ENCODE measurements at places on chromosomes 16 and 17. TPM values are rescaled to one million over a fixed set of nuclear protein-coding genes. Genes with fewer than 3 reads are reported as not detected.

SOX15 gene
- total RNA-seq = 0.32 TPM

PDIA2 gene
- 1.5 TPM for total RNA-seq

CD300A gene
- not detected for total RNA-seq

TMEM238L gene
- total RNA-seq = not detected

DCAF7 gene
- total RNA-seq = 70.4 TPM

SPATA22 gene
- total RNA-seq = not detected

KRT39 gene
- not detected for total RNA-seq

SRP68 gene
- 62.1 TPM for total RNA-seq

- H3K4me1 ChIP-seq = peaks cover 70% of the 10 kb centered on the region
- H3K36me3 ChIP-seq = peaks cover 28% of the 10 kb centered on the region
- H3K27ac ChIP-seq = peak overlapping the region; percentile 88
- H3K27me3 ChIP-seq = no peaks in the 10 kb centered on the region
- DNase-seq = no peak
These were observed 219.7 kb downstream of the SPECC1 start for GRCh38 chr17:20228860-20229259.

DNA sequence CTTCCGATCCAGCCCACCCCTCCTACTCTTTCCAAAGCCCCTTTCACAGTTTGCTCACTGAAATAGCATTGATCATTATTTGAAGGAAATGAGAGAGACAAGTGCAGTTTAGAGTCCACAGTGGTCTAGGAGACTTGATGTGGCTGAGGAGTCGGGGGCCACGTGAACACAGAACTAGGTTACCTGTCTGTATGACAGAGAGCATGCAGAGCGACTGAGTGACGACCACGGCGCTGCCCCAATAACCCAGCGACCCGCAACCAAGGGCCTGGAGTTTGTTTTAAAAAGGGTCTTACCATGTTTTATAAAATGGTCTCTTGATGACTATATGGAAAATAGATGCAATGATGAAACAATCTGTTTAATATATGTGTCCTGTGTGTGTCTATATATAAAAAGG lies 39.5 kb downstream of the NDEL1 start:
- H3K4me1 ChIP-seq = no peaks in the 10 kb centered on the region
- no peak overlapping the region for H3K4me3 ChIP-seq
- H3K27ac ChIP-seq = peak overlapping the region; percentile 19
- DNase-seq = no peak
- H3K27me3 ChIP-seq = no peaks in the 10 kb centered on the region

DNA sequence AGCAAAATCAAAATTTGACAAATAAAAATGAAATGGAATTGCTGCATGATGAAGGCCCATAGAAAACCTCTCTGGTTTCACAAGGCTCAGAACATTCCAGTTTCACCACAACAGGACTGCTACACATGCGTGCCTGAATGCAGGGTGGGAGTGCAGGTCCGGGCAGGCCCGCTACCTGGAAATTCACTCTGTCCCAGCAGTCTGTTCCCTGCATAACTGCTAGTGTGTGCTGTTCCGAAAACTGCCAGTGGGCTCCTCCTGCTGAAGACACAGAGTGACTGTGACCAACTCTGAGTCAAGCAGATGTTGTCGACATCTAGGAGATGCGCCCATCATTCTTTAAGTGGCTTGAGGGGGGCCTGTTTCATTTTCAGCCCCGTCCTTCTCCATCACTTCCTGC lies 284.8 kb upstream of the MAF start:
- no peak overlapping the region for H3K4me3 ChIP-seq
- H3K27ac ChIP-seq = no peak overlapping the region
- H3K36me3 ChIP-seq = no peaks in the 10 kb centered on the region
- H3K27me3 ChIP-seq = no peaks in the 10 kb centered on the region
- H3K4me1 ChIP-seq = peaks cover 11% of the 10 kb centered on the region

GRCh38 chr17:64025732-64026294 lies 5.4 kb upstream of the ICAM2 start:
- peaks cover 1% of the 10 kb centered on the region for H3K27me3 ChIP-seq
- peak overlapping the region; percentile 45 for H3K4me3 ChIP-seq
- no peaks in the 10 kb centered on the region for H3K36me3 ChIP-seq
- H3K27ac ChIP-seq = no peak overlapping the region
- DNase-seq = no peak
- H3K4me1 ChIP-seq = peaks cover 5% of the 10 kb centered on the region

DNA sequence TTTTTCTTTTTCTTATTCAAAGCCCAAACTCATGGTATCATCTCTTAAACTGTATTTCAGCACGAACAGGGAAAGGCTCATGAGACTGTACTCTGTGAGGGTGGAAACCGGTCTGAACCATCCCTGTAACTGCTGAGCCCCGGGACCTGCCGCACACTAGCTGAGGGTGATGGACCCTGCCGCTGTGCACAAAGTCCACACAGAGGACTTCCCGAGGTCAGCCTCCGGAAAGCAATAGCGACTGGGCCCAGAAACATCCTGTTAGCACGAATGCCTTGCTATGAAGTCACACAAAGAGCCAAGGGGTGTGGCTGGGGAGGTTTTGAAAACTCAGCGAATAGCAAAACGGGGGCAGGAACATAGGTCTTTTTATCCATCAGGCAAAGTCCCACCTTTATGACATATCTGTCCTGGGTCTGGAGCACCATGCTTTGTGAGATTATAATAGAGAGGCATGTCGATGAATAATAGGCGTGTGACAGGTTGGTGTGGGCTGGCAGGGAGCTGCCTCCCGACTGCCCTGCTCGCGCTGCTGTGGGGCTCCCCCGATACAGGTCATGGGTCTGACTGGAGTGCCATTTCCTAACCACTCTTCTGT lies 33.4 kb downstream of the CDK5R1 start:
- H3K4me1 ChIP-seq = peaks cover 20% of the 10 kb centered on the region
- no peaks in the 10 kb centered on the region for H3K27me3 ChIP-seq
- no peak for DNase-seq
- H3K4me3 ChIP-seq = peak overlapping the region; percentile 73
- H3K36me3 ChIP-seq = no peaks in the 10 kb centered on the region

GRCh38 chr16:49661465-49662187 lies 194.3 kb downstream of the ZNF423 start:
- peaks cover 20% of the 10 kb centered on the region for H3K4me1 ChIP-seq
- no peak for DNase-seq
- no peaks in the 10 kb centered on the region for H3K27me3 ChIP-seq
- H3K36me3 ChIP-seq = no peaks in the 10 kb centered on the region
- no peak overlapping the region for H3K27ac ChIP-seq

DNA sequence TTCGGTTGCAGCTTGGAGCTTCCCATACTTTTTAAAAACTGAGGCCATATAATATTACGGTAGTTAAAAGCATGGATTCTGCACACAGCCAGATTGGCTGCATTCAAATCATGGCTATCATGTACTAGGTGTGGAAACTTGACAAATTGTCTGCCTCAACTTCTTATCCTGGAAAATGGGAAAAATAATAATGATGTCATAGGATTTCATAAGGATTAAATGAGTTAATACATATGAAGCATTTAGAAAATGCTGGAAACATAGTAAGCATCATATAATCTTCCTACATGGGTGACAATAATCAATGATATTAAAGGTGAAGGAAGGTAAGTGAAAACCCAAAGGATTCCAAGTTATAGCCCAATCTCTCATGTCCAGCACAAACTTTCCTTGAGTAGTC lies 588.5 kb upstream of the HSBP1 start:
- no peak overlapping the region for H3K27ac ChIP-seq
- no peak for DNase-seq
- no peaks in the 10 kb centered on the region for H3K27me3 ChIP-seq
- no peaks in the 10 kb centered on the region for H3K4me1 ChIP-seq

- DNase-seq = no peak
- peaks cover 49% of the 10 kb centered on the region for H3K4me1 ChIP-seq
- H3K27me3 ChIP-seq = no peaks in the 10 kb centered on the region
- H3K4me3 ChIP-seq = no peak overlapping the region
These were observed 45.3 kb upstream of the ZCCHC14 start for GRCh38 chr16:87538160-87538559.
